ENCODE measurements at places on chromosomes 7 and 10.

DNA sequence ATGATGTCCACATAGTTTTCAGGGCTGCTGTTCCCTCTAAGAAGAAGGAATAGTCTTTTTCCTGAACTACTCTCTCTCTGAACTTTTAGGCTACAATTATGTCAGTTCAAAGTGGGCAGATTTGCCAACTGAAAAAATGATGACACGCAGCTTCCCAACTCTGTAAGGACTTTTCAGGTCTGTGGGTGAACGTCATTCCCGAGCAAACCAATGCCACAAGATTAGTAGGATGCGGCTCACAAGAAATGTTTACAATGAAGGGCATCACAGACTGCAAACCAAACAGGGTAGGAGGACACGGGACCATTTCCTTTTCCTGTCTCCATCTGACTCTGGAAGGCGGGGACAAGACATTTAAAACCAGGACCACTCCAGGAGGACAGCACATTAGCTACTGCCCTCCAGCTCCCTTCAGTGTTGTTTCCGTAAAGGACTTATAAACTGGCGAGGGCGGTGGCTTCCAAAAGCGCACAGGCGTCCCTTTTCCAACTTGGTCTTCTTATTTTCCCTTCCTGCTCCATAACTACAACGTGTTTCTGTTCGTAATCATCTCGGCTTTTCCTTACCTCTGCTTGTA, 539 bp upstream of the MKLN1 start:
- DNase-seq, result peak; percentile 69

DNA sequence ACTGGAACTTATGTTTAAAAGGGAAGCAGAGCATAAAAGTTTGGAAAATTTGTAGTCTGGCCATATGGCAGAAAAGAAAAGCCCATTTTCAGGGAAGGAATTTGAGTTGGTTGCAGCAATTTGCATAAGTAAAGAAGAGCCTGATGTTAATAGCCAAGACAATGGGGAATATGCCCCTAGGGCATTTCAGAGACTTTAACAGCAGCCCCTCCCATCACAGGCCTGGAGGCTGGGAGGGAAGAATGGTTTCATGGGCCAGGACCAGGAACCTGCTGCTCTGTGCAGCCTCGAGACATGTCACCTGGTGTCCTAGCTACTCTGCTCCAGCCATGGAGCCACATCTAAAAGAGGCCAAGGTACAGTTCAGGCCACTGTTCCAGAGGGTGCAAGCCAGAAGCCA, 35.3 kb downstream of the HTR7 start:
- DNase-seq, result no peak

DNA sequence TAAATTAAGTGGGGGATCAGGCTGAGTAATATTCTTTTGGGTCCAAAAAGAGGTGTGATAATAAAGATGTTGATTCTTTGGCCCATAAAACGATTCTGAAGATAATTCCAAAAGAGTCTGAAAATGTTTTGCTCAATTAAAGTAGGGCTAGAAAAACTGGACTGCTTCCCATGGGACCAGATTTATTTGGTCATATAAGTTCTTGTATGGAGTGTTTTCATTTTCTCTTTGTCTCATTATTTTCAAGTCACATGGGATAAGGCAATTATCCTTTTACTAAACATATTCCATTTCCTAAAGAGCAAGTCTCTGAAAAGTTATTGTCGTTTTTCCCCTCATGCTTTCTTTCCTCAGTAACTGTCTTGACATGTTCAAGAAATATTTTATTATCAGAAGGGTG, 41.5 kb downstream of the CDK6 start:
- no peak for DNase-seq

DNA sequence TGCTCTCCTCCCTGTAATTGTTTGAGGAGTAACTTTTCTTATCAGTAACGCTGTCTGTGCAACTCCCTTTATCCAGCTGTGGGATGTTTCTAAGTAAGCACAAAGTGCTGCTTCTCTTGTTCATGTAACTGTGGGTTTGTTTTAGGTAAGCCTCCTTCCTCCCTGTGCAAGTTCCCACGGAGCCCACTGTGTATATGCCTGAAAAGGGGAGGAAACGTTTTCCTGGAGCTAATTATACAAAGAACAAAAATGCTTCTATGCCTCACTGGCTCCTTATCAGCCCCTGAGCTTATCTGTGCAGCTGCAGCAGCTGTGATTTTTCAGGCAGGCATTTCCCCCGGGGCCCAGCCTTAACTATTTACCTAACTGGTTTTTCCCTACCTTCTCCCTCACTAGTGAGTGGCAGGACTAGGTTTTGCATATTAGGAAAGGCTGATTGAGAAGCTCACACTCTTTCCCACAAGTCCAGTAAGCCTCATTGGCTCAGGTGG, 593.4 kb upstream of the GHITM start:
- DNase-seq, result no peak

Measured in suppressor macrophage (primary cell).